Ureter (tissue), 1 donor: ENCODE measurements at places on chromosomes 11 and 22. TPM values are rescaled to one million over a fixed set of nuclear protein-coding genes. Genes with fewer than 3 reads are reported as not detected.

Gene MRGPRF
- total RNA-seq: 75.2 TPM

Gene SHANK3
- 37.1 TPM for total RNA-seq

Gene GGT1
- 8.2 TPM for total RNA-seq

Gene GAB4
- total RNA-seq: 0.23 TPM

Gene MGAT3
- total RNA-seq: 12.9 TPM

Gene FXYD2
- total RNA-seq: 1.6 TPM

Gene SPDYC
- total RNA-seq: not detected

Gene CRYBB3
- total RNA-seq: not detected

Gene TYR
- not detected for total RNA-seq
